Upper lobe of right lung (tissue), 1 donor: ENCODE measurements at places on chromosomes 1 and 21. TPM values are rescaled to one million over a fixed set of nuclear protein-coding genes. Genes with fewer than 3 reads are reported as not detected.

GRCh38 chr1:90411185-90411584 lies 305.9 kb downstream of the BARHL2 start:
- no peaks in the 10 kb centered on the region for H3K4me1 ChIP-seq
- no peaks in the 10 kb centered on the region for H3K27me3 ChIP-seq

DNA sequence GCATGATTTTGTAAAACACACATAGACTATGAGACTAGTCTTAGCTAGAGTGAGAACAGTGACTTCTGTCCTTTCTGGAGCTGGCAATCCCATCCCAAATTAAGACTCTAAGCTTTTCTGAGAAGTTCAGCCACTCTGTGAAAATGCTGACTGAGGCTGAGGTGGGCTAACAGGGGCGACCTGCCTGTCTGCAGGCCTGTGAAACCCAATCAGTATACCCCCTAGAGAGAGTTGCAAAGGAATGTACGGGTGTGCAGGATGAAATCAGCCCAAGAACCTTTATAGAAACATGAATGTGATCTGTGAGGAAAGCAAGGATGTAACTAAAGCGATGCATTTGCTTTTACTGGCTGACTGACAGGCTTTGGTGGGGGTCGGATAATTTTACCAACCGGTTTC lies 16.0 kb upstream of the TBX15 start:
- no peak overlapping the region for H3K27ac ChIP-seq
- H3K4me3 ChIP-seq: no peak overlapping the region
- H3K4me1 ChIP-seq: peaks cover 31% of the 10 kb centered on the region
- H3K36me3 ChIP-seq: no peaks in the 10 kb centered on the region

GRCh38 chr1:217917281-217917887 lies 286.2 kb downstream of the SPATA17 start:
- no peaks in the 10 kb centered on the region for H3K36me3 ChIP-seq
- no peak overlapping the region for H3K27ac ChIP-seq
- H3K4me1 ChIP-seq: no peaks in the 10 kb centered on the region
- peaks cover 3% of the 10 kb centered on the region for H3K27me3 ChIP-seq

DNA sequence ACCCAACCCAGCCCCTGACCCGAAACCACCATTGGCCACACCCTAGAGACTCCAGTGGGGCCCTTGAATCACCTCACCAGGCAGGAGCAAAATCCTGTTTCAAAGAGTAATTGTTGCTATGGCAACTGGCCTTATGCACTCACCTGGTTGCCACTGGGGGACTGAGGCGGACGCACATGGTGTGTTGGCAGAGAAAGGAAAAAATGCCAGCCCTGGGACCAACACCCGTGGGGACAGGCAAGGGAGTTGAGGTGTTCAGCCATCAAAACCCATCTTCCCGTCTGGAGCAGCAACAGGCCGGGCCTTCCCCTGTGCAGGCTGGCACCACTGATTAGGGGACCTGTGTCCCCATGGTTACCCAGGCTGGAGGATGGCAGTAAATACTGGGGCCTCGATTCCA lies 395.8 kb upstream of the VAMP3 start:
- no peak overlapping the region for H3K27ac ChIP-seq
- no peaks in the 10 kb centered on the region for H3K27me3 ChIP-seq
- no peak overlapping the region for H3K4me3 ChIP-seq
- H3K36me3 ChIP-seq: no peaks in the 10 kb centered on the region
- DNase-seq: peak; percentile 23

DNA sequence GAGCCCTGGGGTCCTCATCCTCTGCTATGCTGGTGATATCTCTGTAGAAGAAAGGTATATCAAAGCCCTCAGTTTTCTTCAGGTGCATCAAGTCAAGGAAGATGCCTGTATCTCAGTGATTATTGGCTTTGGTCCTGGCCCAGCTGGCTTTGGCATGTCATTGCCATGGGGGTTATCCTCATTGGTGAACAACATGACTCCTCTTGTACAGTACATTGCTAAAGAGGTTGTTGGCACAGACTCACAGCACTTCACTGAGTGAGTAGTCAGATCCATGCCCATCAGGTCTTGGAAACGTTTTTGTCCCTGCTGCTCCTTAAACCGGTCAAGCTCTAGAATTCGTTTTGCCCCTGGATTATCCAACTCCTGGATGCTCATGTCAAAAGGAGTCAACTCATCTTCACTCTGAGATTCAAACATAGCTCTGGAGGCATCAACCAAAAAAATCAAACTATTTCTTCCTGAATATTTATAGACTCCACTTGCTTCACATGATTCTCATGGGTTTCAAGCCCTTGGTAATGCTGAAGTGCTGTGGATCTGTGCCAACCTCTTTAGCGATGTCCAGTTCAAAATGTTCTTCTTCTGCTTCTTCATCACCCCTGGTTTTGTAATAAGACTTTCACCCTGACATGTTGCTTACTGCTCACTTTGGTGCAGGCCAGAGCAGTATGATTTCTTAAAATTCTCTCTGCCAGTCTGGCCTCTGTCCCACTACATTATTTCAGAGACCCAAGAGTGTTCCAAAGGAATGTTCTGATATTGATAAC lies 43.0 kb upstream of the RAB3GAP2 start:
- H3K4me1 ChIP-seq: no peaks in the 10 kb centered on the region
- no peaks in the 10 kb centered on the region for H3K36me3 ChIP-seq
- H3K4me3 ChIP-seq: no peak overlapping the region
- DNase-seq: no peak
- H3K27ac ChIP-seq: no peak overlapping the region

GRCh38 chr1:111907321-111907720 lies 82.1 kb downstream of the KCND3 start:
- H3K27me3 ChIP-seq: no peaks in the 10 kb centered on the region
- no peak for DNase-seq
- no peaks in the 10 kb centered on the region for H3K4me1 ChIP-seq
- H3K36me3 ChIP-seq: no peaks in the 10 kb centered on the region

NUDT4B gene
- 1.8 TPM for total RNA-seq

GRCh38 chr1:39184354-39184818 lies 20.1 kb upstream of the MACF1 start:
- no peaks in the 10 kb centered on the region for H3K36me3 ChIP-seq
- no peak overlapping the region for H3K4me3 ChIP-seq
- no peak for DNase-seq
- no peaks in the 10 kb centered on the region for H3K27me3 ChIP-seq

DNA sequence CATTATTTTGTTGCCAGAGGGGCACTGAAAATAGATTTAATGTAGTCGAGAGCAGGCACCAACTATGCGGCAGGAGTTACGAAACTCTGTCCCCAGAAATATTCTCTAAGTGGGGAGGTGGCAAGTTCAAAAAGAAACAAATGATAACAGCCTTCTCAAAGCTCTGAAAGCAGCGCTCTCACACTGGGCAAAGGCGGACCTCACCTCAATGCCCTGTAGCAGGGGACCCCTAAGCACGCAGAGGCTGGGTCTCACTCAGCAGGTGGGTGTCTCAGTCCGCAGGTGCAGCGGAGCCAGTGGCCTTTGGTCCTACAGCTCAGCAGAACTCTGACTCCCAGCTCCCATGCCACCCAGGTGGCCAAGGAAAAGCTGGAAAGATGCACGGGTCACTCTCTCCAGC lies 21.8 kb upstream of the TMPRSS2 start:
- DNase-seq: no peak
- H3K4me3 ChIP-seq: no peak overlapping the region
- no peaks in the 10 kb centered on the region for H3K27me3 ChIP-seq
- H3K36me3 ChIP-seq: no peaks in the 10 kb centered on the region
- H3K4me1 ChIP-seq: peaks cover 3% of the 10 kb centered on the region

GRCh38 chr21:41328660-41329607 lies 12.3 kb downstream of the FAM3B start:
- H3K4me1 ChIP-seq: no peaks in the 10 kb centered on the region
- H3K27me3 ChIP-seq: no peaks in the 10 kb centered on the region
